ENCODE measurements at places on chromosomes 11 and 22. TPM values are rescaled to one million over a fixed set of nuclear protein-coding genes. Genes with fewer than 3 reads are reported as not detected.

The OR2AG2 gene
- under 0.01 TPM for total RNA-seq

The SSTR3 gene
- not detected for total RNA-seq

The CDHR5 gene
- total RNA-seq: not detected

The APOL5 gene
- total RNA-seq: not detected

The F2 gene
- not detected for total RNA-seq

The MS4A14 gene
- not detected for total RNA-seq

The ADM2 gene
- 0.99 TPM for total RNA-seq

The TRIM51 gene
- total RNA-seq: not detected

The MUC5AC gene
- total RNA-seq: not detected

The MYO18B gene
- not detected for total RNA-seq

The KCNQ1OT1 gene
- total RNA-seq: 0.79 TPM

The TBX1 gene
- total RNA-seq: 74.2 TPM

The MRPL21 gene
- 73.8 TPM for total RNA-seq

The MS4A7 gene
- not detected for total RNA-seq

The DKK3 gene
- total RNA-seq: 219 TPM

The SYT12 gene
- total RNA-seq: under 0.01 TPM

The SCGB2A2 gene
- not detected for total RNA-seq

The ZP1 gene
- not detected for total RNA-seq

The RAG2 gene
- not detected for total RNA-seq

The GGTLC2 gene
- total RNA-seq: not detected

The CDCA5 gene
- total RNA-seq: 3.9 TPM

Measured in lung microvascular endothelial cell (primary cell).